T-cell (primary cell): ENCODE measurements at places on chromosomes 2 and 18.

- no peaks in the 10 kb centered on the region for H3K4me1 ChIP-seq
- DNase-seq, result no peak
- H3K36me3 ChIP-seq, result no peaks in the 10 kb centered on the region
- H3K27ac ChIP-seq, result no peak overlapping the region
Measured at GRCh38 chr18:73653251-73653650, 494.4 kb downstream of the FBXO15 start.

DNA sequence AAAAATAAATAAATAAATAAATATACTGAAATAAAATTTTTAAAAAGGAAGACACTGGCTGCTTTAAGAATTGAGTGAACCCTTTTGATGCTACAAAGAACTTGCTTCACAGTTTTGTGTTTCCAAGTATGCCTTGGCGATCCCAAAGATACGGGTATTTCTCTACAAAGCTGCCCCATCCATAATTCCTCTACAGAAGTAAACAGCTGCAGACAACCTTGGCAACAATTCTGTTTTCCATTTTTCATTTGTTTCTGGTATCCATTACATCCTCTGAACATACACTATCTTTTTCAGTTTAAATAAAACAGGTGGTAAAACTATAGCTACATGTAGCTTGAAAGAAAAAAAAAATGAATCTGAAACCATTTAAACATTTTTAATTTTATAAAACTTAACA lies 552.8 kb upstream of the KLHL29 start:
- H3K4me3 ChIP-seq, result no peak overlapping the region
- H3K36me3 ChIP-seq, result no peaks in the 10 kb centered on the region
- no peak for DNase-seq
- no peaks in the 10 kb centered on the region for H3K27me3 ChIP-seq
- H3K27ac ChIP-seq, result no peak overlapping the region

DNA sequence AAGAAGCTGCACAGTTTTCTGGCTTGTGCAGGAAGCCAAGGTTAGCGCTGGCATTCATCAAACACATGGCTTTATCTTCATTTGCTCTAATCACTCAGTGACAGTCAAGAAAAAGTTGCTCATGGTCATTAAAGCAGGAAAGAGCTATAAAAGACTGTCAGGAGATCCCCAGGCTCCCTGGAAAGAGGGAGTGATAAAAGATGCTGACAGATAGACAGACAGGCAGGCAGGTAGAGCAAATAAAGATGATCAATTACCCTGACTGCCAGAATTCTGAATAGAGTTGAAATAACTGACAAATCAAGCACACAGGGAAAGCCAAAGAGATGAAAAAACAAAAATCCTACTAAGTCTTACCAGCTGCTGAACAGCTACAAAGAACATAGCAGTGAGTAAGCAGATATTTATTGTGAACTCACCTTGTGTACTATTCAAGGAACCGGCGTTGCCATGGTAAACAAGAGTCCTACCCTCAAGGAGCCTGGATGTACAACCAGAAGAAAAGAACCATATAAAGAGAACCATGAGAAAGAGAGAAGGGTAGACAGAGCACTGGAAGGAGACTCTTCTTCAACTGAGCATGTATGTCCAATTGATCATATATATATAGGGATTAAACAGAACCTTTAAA lies 68.0 kb downstream of the RNF152 start:
- no peaks in the 10 kb centered on the region for H3K36me3 ChIP-seq
- no peaks in the 10 kb centered on the region for H3K27me3 ChIP-seq
- H3K4me1 ChIP-seq, result no peaks in the 10 kb centered on the region
- H3K4me3 ChIP-seq, result no peak overlapping the region
- DNase-seq, result no peak

DNA sequence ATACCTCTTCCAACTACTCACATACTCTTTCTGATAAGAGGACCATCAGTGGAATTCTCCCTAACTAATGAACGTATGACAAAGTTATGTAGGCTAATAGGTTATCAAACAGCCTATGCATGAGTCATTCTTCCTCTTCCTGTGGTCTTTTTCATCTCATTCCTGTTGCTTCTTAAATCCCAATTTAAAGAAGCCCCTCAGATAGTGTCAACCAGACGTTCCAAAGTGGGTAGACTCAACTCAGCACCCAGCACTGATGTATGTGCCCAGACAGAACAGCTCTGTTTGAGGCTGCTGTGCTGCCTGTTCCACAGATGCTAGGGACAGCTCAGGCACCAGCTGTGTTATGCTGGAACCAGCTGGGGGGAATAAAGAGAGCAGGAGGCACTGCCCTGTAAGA lies 52.6 kb downstream of the CXCR4 start:
- H3K4me1 ChIP-seq, result no peaks in the 10 kb centered on the region
- no peak for DNase-seq
- no peak overlapping the region for H3K27ac ChIP-seq
- no peak overlapping the region for H3K4me3 ChIP-seq
- H3K27me3 ChIP-seq, result no peaks in the 10 kb centered on the region
- H3K36me3 ChIP-seq, result no peaks in the 10 kb centered on the region

DNA sequence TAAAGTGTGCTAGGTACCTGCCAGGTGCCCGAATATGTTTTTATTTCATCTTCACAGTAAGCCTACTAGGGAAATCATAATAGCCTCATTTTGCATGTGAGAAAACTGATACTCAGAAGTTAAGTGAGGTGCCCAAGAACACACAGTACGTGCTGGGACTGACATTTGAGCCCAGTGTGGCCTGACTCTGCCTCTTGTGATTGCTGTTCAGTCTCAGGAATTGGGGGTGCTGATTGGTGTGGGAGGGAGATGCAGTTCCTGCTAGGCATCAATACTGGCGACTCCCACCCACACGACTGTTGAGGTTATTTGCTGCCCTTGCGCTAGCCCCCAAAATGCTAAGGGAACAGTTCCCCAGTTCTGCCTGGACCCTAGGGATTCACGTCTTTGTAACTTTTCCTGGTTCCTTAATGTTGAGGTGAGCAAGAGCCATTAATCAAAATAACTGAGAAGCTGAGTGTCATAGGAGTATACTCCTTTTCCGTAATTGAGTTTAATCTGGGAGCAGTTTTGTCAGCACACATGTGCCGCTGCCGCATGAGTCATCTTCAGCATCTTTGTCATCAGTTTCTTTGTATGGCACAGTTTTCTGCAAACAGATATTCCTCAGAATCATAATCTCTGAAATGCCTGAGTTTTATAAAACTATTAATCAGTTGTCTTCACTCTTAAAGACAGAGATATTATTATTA lies 120.7 kb downstream of the NCK2 start:
- H3K27ac ChIP-seq, result peak overlapping the region; percentile 59
- H3K4me1 ChIP-seq, result peaks cover 91% of the 10 kb centered on the region
- no peak overlapping the region for H3K4me3 ChIP-seq
- H3K36me3 ChIP-seq, result peaks cover 20% of the 10 kb centered on the region

DNA sequence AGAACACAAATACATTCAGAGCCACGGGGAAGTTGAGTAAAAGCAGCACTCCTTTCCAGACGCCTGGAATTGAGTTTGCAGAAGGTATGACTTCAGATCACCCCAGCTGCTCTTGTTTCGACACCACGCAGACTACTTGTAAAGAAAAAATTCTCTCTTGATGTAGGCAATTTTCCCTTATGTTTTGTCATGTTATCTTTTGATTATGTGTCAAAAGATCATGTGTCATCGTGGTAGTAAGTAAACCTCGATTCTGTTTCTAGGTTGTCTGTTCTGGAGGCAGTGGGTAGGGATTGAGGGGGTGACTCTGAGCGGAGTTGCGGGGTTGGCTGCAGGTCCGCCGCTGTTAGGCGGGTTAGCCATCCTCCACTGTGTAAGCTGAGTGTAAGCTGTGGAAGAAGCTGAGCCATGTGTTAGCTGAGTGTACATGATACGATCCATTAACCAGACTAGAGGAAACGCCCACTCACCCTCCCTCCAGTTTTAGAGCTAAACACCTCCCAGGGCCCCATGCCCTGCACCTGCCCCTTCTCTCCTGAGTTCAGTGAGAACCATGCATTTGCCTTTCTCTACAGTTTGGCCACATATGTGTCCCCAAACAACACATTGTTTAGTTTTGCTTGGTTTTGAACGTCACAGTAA lies 181.8 kb downstream of the SNTG2 start:
- no peaks in the 10 kb centered on the region for H3K36me3 ChIP-seq
- H3K27me3 ChIP-seq, result peaks cover 10% of the 10 kb centered on the region
- H3K27ac ChIP-seq, result no peak overlapping the region
- no peaks in the 10 kb centered on the region for H3K4me1 ChIP-seq

- no peak overlapping the region for H3K4me3 ChIP-seq
- no peaks in the 10 kb centered on the region for H3K27me3 ChIP-seq
- H3K36me3 ChIP-seq, result peaks cover 3% of the 10 kb centered on the region
- no peak for DNase-seq
Measured at GRCh38 chr2:58127111-58127510, 80.5 kb downstream of the VRK2 start.

DNA sequence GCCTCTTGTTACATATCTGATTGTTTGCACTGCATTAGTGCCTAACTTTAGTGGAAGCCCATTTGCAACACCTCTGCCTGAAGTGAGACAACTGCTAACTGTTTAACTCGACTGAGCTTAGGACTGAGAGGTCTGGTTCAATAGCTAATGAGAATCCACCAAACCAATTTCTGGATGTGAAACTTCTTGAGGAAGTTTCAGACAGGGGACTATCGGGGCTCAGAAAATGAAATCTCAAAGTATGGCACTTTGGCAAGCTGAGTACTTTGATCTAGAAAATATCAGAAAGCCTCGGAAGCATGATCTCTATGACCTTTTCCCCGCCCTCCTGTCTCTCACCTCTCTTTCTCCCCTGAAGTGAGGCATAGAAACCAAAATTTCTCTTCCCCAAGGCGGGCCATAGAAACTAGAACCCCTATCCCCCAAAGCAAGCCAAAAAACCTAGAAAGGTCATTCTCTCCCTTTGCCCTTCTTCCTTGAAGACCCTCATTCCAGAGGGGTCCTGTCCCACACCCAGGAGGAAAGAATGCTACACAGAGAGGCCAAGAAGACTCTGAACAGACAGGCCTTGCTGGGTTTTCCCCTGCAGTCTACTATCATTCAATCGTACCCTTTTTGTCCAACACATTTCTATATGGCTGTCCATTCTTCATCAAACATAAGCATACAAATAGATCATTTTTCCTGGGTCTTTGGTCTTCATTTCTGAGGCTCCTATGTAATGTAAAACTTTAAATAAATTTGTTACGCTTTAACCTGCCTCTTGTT lies 69.6 kb upstream of the CREB1 start:
- no peak overlapping the region for H3K27ac ChIP-seq
- no peak overlapping the region for H3K4me3 ChIP-seq
- no peak for DNase-seq

GRCh38 chr2:120245520-120246332 lies 6.9 kb upstream of the RALB start:
- no peak overlapping the region for H3K4me3 ChIP-seq
- no peaks in the 10 kb centered on the region for H3K27me3 ChIP-seq
- no peaks in the 10 kb centered on the region for H3K36me3 ChIP-seq

DNA sequence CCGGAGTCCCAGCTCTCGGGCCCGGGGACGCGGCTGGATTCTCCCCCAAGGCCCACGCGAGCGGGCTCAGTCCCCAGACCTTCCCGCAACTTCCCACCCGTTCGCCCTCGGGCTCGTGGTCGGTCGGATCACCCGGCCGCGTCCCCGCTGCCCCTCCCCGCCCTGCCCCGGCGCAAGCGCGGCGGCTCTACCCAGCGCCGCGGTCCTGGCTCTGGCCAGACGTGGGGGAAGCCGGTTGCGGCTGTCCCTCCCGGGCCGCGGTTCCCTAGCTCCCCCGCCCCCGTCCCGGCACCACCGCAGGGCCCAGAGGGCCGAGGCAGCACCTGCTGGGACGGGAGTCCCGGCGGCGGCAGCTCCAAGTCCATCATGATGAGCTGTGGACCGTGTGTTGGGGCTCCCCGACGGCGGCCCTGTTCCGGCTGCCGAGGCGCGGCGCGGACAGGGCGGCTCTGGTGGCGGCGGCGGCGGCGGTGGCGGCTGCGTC lies 276 bp downstream of the NFE2L2 start:
- no peaks in the 10 kb centered on the region for H3K36me3 ChIP-seq
- peak overlapping the region; percentile 98 for H3K27ac ChIP-seq
- peaks cover 33% of the 10 kb centered on the region for H3K4me1 ChIP-seq
- H3K4me3 ChIP-seq, result peak overlapping the region; percentile 91
- no peaks in the 10 kb centered on the region for H3K27me3 ChIP-seq
- no peak for DNase-seq

DNA sequence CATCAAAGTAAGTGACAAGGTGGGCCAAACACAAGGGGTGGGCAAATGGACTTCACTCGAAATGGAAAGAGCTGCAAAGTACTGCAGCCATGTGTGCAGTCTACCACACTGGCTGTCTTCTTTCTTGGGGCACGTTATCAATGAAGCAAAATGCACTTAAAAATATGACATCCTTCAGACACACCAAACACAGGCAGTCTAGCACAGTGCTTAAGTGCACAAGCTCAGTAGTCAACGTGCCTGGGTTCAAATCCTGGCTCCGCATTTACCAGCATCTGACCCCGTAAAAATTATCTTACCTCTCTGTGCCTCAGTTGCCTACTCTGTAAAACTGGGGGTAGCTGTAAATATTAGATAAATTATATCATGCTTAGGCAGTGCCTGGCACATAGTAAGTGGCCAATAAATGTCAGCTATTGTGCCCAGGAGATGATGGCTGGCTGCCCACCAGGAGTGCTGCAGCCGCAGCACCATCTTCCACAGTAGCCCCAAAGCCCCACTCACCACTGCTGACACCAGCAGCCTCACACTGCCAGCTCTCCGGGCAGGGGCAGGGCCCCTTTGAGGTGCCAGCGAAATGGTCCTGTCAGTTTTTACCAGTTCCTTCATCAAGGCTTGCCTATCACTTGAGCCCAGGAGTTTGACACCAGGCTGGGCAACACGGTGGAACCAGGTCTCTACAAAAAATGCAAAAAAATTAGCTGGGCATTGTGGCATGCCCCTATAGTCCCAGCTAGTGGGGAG lies 121.8 kb upstream of the SLC1A4 start:
- no peak for DNase-seq
- peaks cover 18% of the 10 kb centered on the region for H3K27me3 ChIP-seq
- H3K4me3 ChIP-seq, result no peak overlapping the region
- peaks cover 11% of the 10 kb centered on the region for H3K4me1 ChIP-seq
- no peak overlapping the region for H3K27ac ChIP-seq
- no peaks in the 10 kb centered on the region for H3K36me3 ChIP-seq

GRCh38 chr2:220684099-220684498 lies 888.0 kb downstream of the EPHA4 start:
- no peak overlapping the region for H3K27ac ChIP-seq
- no peak for DNase-seq
- H3K4me1 ChIP-seq, result no peaks in the 10 kb centered on the region
- H3K4me3 ChIP-seq, result no peak overlapping the region

DNA sequence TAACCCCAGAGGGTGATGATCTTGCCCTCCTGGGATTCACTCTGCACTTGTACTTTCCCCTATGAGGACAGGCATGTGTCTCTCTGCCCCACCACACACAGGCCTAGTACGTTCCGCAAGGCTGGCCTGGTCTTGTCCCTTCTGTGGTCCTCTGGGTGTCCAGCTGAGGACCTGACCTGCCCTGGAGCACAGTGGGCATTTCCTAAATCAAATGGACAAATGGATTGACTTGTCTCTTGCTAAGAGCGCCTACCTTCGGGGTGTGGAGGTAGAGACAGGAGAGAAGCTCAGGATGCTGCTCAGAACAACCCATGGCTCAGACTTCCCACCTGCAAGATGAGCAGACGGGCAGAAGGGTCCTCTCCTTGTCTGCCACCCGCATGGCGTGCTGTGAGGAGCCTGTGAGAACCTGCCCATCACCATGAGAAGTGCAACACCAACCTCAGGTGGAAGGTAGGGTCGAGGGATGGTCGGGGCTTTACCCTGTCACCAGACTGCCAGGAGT lies 133.6 kb downstream of the MYCN start:
- DNase-seq, result no peak
- peaks cover 3% of the 10 kb centered on the region for H3K27me3 ChIP-seq
- no peak overlapping the region for H3K4me3 ChIP-seq
- no peaks in the 10 kb centered on the region for H3K4me1 ChIP-seq
- no peak overlapping the region for H3K27ac ChIP-seq
